Effector memory CD4-positive, alpha-beta T cell (primary cell): ENCODE measurements at places on chromosomes 1 and 21.

- H3K4me3 ChIP-seq: no peak overlapping the region
- DNase-seq: no peak
- H3K27me3 ChIP-seq: no peaks in the 10 kb centered on the region
- H3K4me1 ChIP-seq: no peaks in the 10 kb centered on the region
- no peak overlapping the region for H3K27ac ChIP-seq
Observed at GRCh38 chr1:12556368-12556930, 61.6 kb downstream of the DHRS3 start.

DNA sequence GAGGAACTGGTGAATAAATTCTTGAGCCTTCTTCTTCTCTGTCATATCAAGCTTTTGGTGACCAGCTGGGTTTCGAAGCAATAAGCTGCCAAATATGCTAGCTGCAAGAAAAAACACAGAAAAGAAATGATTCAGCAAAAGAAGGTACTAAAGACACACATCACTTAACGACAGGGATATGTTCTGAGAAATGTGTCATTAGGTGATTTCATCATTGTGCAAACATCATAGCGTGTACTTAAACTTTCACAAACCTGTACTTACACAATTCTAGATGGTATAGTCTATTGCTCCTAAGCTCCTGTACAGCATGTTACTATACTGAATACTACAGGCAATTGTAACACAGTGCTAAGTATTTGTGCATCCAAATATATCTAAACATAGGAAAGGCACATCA, 2.9 kb upstream of the MTF1 start:
- no peak overlapping the region for H3K27ac ChIP-seq
- H3K27me3 ChIP-seq: no peaks in the 10 kb centered on the region
- DNase-seq: no peak
- peaks cover 9% of the 10 kb centered on the region for H3K36me3 ChIP-seq
- peaks cover 7% of the 10 kb centered on the region for H3K4me1 ChIP-seq
- H3K4me3 ChIP-seq: no peak overlapping the region

DNA sequence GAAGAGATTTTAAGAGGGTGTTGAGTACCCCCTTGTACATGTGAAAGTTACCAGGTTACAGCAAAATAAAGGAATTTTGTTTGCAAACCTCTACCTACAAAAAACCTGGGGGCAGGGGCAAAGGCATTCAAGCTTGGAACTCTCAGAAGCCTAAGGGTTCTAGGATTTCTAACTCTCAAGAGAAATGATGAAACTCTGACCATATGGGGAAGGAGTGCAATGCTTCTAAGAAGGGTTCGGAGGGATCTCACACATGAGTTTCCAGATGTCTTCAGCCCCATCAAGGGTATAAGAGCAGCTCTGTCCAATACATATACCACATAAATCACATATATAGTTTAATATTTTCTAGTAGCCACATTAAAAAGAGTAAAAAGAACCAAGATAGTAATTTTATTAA, 7.3 kb upstream of the FCGR2A start:
- H3K27ac ChIP-seq: no peak overlapping the region
- H3K27me3 ChIP-seq: no peaks in the 10 kb centered on the region
- H3K36me3 ChIP-seq: no peaks in the 10 kb centered on the region
- H3K4me1 ChIP-seq: no peaks in the 10 kb centered on the region
- H3K4me3 ChIP-seq: no peak overlapping the region
- DNase-seq: no peak

DNA sequence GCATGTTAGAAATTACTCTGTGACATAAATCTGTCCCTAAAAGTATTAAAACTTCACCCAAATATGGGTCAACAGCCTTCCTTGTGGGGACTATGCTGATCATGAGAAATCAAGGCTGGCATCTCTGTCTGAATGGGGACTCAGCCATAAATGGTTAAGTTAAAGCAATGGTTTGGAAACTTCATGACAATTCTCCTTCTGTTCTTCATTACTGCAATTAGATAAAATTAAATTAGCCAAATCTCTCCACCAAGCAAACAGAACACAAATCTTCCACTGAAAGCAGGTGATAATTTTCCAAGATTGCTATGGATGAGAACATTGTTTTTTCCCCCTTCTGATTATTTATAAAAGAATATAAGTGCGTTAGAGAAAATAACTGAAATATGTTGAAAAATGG, 346.1 kb downstream of the KCNH1 start:
- no peak overlapping the region for H3K4me3 ChIP-seq
- no peak overlapping the region for H3K27ac ChIP-seq
- DNase-seq: no peak
- H3K27me3 ChIP-seq: no peaks in the 10 kb centered on the region
- no peaks in the 10 kb centered on the region for H3K36me3 ChIP-seq
- no peaks in the 10 kb centered on the region for H3K4me1 ChIP-seq

GRCh38 chr1:31694069-31694963, 9.5 kb downstream of the COL16A1 start:
- H3K27me3 ChIP-seq: no peaks in the 10 kb centered on the region
- H3K4me1 ChIP-seq: peaks cover 4% of the 10 kb centered on the region
- DNase-seq: no peak

DNA sequence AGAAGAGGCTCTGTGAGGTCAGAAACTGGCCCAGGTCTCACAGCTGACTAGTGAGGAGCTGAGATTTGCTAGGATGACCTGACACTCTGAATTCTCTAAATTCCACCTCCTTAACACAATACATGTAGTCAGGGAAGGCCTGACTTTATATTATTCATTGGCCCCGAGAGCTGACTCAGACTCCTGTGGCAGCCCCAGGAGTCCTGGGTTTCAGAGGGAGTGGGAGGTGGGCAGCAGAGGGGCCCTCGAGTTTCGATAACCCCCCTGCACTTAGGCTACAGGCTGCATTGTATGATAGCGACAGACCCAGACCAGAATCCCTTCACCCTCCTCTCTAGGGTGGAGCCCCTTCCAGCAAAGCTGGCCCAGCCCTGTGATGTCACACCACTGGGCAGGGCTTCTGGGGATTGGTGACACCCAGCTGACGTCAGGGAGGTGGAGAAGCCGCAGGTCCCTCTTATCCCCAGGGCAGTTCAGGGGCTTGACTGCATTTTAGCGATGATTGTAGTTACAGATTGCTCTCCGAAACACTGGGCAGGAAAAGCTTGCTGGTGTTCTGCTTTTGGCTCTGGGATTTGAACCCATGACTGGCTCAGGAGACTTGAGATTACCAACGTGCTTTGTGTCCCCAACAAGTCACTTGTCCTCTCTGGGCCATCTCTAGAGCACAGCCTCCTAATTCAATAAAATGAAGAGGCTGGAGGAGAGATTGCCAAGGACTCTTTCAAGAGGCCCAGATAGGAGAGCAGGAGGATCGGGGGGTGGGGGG, 17.0 kb upstream of the GPR37L1 start:
- H3K4me3 ChIP-seq: no peak overlapping the region
- H3K4me1 ChIP-seq: no peaks in the 10 kb centered on the region
- no peak overlapping the region for H3K27ac ChIP-seq
- DNase-seq: no peak
- H3K27me3 ChIP-seq: no peaks in the 10 kb centered on the region

DNA sequence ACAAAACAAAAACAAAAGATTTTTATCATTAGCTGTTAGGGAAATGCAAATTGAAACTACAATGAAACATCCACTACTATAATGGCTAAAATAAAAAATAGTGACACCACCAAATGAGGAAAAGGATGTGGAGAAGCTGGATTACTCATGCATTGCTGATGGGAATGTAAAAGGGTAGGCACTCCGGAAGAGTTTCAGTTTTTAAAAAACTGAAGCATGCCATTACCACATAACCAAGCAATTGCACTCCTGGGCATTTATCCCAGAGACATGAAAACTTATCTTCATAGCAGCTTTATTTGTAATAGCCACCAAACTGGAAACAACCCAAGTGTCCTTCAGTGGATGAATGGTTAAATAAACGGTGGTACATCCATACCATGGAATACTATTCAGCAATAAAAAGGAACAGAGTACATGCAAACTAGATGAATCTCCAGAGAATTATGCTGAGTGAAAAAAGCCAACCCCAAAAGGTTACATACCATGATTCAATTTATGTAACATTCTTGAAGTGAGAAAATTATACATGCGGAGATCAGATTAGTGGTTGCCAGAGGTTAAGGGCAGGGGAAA, 14.5 kb upstream of the CFAP298 start:
- DNase-seq: no peak
- no peaks in the 10 kb centered on the region for H3K27me3 ChIP-seq

GRCh38 chr1:67493148-67493547, 62.9 kb upstream of the SERBP1 start:
- H3K27me3 ChIP-seq: no peaks in the 10 kb centered on the region
- DNase-seq: no peak
- no peak overlapping the region for H3K4me3 ChIP-seq
- H3K36me3 ChIP-seq: no peaks in the 10 kb centered on the region
- H3K27ac ChIP-seq: no peak overlapping the region

DNA sequence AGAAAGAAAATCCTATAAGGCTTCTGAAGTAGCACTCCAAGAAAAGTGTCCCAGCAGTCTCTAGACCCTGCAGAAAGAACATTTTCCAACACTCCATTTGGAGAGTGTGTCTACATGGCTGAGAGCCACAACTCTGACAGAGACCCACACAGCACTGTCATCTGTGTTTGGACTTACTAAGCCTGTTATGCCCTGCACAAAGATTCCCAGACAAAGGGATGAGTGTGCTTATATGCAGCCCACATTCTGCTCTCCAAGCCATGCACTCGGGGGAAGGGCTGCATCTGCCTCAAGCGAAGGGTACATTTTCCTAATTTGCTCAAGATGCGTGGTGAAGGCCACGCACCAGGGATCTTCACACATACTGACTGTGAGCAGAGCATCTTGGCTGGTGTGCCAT, 24.4 kb upstream of the SLAMF6 start:
- no peak overlapping the region for H3K4me3 ChIP-seq
- no peak overlapping the region for H3K27ac ChIP-seq
- H3K36me3 ChIP-seq: peaks cover 50% of the 10 kb centered on the region
- H3K4me1 ChIP-seq: peaks cover 12% of the 10 kb centered on the region
- DNase-seq: no peak
- no peaks in the 10 kb centered on the region for H3K27me3 ChIP-seq

GRCh38 chr1:161988413-161988812, 35.3 kb downstream of the OLFML2B start:
- H3K4me1 ChIP-seq: no peaks in the 10 kb centered on the region
- no peak overlapping the region for H3K27ac ChIP-seq
- no peak for DNase-seq

DNA sequence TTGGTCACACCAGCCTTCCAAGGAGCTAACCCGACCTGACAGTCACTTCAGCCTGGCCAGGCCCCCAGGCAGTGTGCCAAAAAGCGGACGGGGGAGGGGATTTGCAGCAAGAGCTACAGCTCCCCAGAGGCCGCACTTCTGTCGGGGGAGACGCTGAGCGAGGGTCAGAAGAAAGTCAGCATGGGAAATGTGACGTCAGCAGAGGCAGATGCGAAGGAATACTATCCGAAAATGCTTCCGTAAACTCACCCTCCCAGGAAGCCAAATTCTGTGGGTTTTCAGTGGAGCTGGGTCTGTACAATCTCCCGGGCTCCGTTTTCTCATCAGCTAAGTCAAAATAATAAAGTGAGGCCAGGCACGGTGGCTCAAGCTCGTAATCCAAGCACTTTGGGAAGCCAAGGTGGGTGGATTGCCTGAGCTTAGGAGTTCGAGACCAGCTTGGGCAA, 28.5 kb upstream of the ECE1 start:
- peaks cover 14% of the 10 kb centered on the region for H3K36me3 ChIP-seq
- no peaks in the 10 kb centered on the region for H3K27me3 ChIP-seq
- H3K27ac ChIP-seq: no peak overlapping the region
- H3K4me1 ChIP-seq: peaks cover 17% of the 10 kb centered on the region
- no peak for DNase-seq

DNA sequence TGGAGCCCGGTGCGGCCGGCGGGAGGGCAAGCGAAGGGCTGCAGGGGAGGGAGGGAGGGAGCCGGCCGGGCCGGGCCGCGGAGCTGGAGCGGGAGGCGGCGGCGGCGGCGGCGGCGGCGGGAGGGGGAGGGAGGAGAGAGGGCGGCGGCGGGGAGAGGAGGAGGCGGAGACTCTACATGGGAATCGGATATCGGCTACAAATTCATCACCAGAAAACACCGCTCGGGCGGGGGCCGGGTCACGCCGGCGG, at the start of gene AKT3:
Gene AKT3 (minus strand): TSS at position 42 of the 250 bp plus-strand sequence. CDS start 7,073 bp downstream, outside the sequence.
- no peaks in the 10 kb centered on the region for H3K27me3 ChIP-seq
- H3K27ac ChIP-seq: peak within 1 kb of the TSS; percentile 94
- no peaks in the 10 kb centered on the region for H3K36me3 ChIP-seq

DNA sequence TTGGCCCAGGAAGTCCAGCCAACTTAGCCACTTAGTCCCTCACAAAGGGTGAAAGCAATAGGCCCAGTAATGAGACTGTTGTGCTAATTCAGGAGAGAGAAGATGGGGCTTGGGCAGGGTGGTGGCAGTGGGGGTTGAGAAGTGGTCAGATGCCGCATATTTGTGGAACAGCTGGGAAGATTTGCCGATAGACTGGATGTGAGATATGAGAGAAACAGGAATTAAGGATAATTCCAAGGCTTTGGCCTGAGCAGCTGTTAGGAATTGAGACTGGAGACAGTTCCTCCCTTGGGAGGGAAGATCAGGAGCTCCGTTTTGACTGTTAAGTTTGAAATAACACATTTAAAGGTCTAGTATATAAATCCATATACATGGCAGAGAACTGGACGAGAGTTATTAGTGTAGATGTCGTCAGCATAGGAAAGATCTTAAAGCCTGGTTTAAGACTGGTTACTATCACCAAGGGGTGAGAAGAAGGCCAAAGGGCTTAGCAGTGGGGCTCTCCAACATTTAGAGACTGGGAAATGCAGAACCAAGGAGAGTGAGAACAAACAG, 323.7 kb upstream of the FAM78B start:
- peaks cover 13% of the 10 kb centered on the region for H3K4me1 ChIP-seq
- peak overlapping the region; percentile 60 for H3K4me3 ChIP-seq
- DNase-seq: no peak
- H3K27me3 ChIP-seq: no peaks in the 10 kb centered on the region
- no peak overlapping the region for H3K27ac ChIP-seq
- no peaks in the 10 kb centered on the region for H3K36me3 ChIP-seq

- no peaks in the 10 kb centered on the region for H3K27me3 ChIP-seq
- no peak overlapping the region for H3K27ac ChIP-seq
- H3K36me3 ChIP-seq: peaks cover 27% of the 10 kb centered on the region
- no peak overlapping the region for H3K4me3 ChIP-seq
- no peaks in the 10 kb centered on the region for H3K4me1 ChIP-seq
- DNase-seq: no peak
Observed at GRCh38 chr1:28002600-28002999, 42.8 kb downstream of the XKR8 start.

GRCh38 chr1:61836649-61837048, 94.4 kb downstream of the PATJ start:
- H3K27ac ChIP-seq: no peak overlapping the region
- no peaks in the 10 kb centered on the region for H3K4me1 ChIP-seq
- H3K4me3 ChIP-seq: no peak overlapping the region
- no peak for DNase-seq
- H3K36me3 ChIP-seq: no peaks in the 10 kb centered on the region

- H3K4me1 ChIP-seq: peaks cover 38% of the 10 kb centered on the region
- H3K4me3 ChIP-seq: peak overlapping the region; percentile 7
- no peak overlapping the region for H3K27ac ChIP-seq
- no peaks in the 10 kb centered on the region for H3K27me3 ChIP-seq
- no peak for DNase-seq
- H3K36me3 ChIP-seq: no peaks in the 10 kb centered on the region
Observed at GRCh38 chr1:8396786-8397406, 79.0 kb downstream of the SLC45A1 start.
